ENCODE measurements at places on chromosomes 1 and 21.

DNA sequence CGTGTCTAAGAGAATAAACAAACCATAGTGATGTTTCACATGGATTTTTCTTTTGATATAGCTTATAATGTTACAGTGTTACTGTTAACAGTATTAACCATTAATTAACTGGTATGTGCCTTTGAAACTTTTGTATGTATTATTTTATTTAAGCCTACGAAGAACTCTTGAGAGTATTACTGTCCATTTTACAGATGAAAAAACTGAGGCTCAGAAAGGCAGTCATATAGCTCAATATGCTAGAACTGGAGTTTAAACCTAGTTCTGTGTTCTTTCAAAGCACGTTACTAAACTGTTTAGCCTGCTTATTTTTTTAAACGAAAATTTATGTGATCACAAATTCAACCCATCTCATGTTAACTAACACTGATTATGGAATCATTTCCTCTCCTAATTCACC lies 83.5 kb downstream of the POU2F1 start:
- no peak for DNase-seq

- no peak for DNase-seq
These were observed 16.0 kb downstream of the ADSS2 start for GRCh38 chr1:244435562-244436205.

- no peak for DNase-seq
These were observed 78.3 kb downstream of the CLEC20A start for GRCh38 chr1:178418284-178418955.

GRCh38 chr1:14677292-14677971 lies 78.9 kb downstream of the KAZN start:
- DNase-seq, result no peak

- no peak for DNase-seq
These were observed 291.6 kb downstream of the SMYD3 start for GRCh38 chr1:246215510-246215903.

DNA sequence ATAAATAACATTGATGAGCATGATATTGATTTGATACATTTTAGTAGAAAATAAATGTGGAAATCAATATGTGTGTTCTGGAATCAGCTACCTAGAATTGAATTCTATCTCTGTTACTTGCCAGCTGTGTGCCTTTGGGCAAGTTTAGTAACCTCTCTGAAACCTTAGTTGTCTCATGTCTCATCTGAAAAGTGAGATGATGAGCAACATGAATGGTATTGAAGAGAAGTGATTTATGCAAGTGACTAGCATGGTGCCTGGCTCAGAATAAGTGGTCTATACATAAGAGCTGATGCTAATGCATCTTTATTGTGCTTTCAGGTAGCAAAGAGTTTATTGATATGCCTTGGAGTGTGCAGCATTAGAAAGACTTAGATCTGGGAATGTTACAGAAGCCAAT lies 383.3 kb downstream of the PRDM2 start:
- no peak for DNase-seq

DNA sequence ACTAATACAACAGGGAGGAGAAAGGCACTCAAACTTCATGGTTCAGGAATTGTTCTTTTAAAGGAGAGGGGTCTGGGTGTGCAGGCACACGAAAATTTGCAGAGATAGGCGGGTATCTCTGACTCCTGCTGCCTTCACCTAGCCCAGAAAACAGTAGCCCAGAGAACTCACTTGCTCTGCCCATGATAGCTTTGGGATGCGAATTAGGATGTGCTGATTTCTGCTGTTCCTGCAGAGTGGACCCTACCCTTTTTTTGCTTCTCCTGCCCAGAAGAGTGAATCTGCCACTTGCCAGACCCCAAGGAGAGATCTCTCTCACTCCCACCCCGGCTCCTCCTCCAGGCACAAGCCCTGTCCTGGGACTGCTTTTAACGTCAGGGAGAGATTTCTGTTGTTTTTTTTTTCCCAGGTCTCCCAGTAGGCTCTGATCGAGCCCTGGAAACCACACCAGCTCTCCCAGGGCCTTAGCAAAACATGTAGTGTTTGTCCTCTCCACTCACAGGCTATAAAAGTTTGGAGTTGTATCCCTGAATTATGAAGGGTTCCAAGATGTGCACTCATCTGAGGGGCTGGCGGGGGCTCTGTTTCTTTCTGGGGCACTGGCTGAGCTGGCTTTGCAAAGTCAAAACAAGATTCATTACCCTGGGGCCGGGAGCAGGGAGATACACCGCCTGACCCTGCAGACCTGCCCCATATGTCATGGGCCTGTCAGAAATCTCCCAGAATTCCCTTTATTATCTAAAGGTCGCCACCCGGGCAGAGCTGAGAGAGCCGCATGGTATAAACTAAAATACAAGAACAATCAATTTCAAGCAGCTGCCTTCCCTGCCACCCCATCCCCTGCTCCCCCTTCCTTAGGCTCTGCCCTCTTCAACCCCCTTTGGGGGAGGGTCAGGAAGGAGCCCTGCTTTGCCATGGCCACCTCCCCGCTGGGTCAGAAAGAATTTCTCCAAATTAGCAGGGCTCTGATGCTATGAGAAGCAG lies 17.9 kb downstream of the PLXNA2 start:
- no peak for DNase-seq

- DNase-seq, result no peak
These were observed 38.5 kb downstream of the EDEM3 start for GRCh38 chr1:184716158-184716557.

DNA sequence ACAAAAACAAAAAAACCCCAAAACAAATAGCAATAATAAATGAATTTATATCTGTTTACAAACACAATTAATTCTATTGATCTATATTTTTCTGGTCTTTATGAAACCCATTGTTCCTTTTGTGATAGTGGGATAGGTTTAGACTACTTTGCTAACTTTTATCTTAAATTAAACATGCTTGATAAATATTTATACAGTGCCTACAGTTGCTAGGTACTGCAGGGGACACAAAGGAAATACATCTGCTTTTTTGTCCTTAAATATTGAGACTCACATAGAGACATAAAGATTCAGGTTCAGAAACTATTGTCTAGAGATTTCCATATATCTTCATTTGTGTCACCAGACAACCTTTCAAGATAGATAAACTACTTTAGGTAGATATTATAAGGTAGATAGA lies 8.5 kb upstream of the DNAH14 start:
- DNase-seq, result no peak

DNA sequence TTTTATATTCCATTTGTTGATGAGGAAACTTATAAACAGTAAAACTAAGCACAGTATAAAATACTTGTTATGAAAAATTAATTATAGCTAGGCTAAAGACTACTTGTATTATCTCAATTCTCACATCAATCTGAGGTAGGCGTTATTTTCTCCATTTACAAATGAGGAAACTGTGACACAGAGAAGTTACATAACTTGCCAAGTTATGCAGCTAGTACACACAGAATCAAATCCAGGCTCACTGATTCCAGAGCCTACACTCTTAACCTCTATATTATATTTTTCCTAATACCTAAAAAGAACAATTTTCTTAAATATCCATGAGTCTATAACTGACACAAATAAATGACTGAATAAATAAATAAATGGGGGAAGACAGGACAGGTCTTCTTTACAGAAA lies 11.2 kb upstream of the VPS45 start:
- DNase-seq, result no peak

DNA sequence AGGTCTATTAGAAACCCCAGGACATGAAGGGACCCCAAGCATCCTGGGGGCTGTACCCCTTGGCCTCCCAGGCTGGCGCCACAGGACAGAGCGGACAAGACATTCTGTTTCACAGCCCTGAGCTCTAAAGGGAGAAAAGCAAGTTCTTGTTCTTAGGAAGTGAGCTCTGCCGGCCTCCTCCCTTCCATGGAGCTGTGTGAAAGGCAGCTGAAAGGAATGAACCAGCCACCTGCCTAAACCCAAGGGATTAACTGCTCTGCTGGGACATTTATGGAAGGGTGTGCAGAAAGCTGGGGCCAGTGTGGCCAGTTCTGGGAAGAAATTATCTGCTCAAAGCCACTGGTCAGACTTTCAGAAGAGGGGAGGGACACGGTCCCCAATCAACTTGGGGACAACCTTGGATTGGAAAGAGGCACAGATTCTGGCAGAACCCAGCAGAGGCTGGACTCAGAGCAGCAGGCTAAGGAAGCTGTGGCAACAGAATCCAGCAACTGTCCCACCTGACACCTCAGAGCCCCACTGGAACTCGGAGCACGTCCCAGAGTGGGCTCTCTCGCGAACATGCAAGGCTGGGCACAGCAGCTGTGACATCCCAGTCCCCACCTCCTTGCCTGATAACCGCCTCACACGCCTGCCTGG lies 2.1 kb downstream of the KLHL21 start:
- no peak for DNase-seq

DNA sequence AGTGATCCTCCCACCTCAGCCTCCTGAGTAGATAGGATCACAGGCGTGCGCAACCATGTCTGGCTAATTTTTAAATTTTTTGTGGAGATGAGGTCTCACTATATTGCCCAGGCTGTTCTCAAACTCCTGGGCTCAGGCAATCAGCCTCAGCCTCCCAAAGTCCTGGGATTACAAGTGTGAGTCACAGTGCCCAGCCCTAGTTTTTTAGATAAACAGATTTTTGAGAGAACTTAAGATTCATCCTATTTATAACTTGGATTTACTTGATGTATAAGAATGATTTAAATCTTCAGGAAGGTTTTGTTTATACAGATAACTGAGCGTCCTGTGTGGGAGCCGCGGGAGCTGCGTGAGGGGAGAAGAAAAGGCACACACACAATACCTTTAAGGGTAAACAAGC lies 26.2 kb downstream of the HEYL start:
- DNase-seq, result no peak

- no peak for DNase-seq
These were observed 935.4 kb downstream of the MRPL39 start for GRCh38 chr21:24671901-24672300.

DNA sequence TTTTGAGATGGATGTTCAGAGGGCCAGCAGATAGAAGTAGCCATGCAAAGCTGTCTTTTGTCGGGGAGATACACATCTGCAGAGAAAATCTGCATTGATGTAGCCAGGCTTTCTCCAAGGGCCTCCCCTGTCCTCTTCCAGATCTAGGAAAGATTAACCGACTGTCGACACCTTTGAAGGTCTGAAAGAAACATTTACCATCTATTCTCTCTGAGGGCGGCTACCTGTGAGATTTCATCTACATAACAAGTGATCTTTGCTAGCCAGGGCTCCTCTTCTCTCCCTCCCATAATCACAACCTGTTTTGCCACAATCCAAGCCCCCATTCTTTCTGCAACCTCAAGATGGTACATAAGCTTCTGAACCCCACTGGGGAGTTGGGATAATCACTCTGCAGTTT lies 193.6 kb downstream of the RGS7 start:
- no peak for DNase-seq

GRCh38 chr1:203097001-203097400 lies 11.2 kb upstream of the MYOG start:
- no peak for DNase-seq

GRCh38 chr1:23216771-23217420 lies 406 bp downstream of the HTR1D start:
- DNase-seq, result no peak

DNA sequence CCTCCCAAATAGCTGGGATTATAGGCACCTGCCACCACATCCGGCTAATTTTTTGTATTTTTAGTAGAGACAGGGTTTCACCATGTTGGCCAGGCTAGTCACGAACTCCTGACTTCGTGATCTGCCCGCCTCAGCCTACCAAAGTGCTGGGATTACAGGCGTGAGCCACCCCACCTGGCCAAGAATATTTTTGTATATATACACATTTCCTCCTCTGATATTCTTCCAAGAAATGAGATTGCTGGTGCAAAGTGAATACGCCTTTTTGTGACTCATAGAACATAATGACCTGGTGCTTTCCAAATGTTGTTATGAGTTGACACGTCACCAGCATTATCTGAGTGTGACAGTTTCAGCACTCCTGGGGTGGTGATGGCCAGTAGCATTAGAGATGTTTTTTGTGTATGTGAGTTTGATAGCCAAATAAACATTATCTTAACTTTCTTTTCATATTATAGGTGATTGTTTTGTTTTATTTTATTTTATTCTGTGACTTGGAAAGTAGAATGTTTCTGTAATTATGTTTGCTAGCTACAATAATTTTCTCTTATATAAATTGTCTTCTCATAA lies 54.9 kb downstream of the KCNK1 start:
- DNase-seq, result no peak

- no peak for DNase-seq
These were observed 4.1 kb downstream of the RUNX3 start for GRCh38 chr1:24925963-24926362.

DNA sequence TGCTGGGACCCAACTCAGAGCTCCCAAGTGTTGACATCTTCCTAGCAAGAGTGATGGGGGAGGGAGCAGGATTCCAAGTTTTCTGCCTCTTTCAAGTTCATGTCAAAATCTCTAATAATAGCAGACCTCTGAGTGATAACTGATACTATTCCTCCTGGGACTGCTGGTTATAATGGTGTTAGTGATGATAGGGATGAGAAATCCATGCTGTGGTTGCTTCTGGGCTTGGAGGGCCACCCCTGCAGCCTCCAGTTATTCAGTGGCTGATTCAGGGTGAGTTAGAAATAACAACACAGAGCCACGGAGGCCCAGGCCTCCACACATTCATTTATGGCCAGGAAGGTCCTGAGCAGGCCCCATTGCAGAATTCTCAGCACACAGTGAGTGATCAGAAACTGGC lies 40.6 kb upstream of the ARTN start:
- no peak for DNase-seq

GRCh38 chr1:8006037-8006963 lies 19.8 kb downstream of the ERRFI1 start:
- no peak for DNase-seq
